Stimulated activated CD4-positive, alpha-beta T cell treated with anti-CD3 and anti-CD28 coated beads, Interleukin-4, amount 100 ng/mL, for 1 hour (primary cell): ENCODE measurements at places on chromosomes 6 and 20.

- no peak for DNase-seq
Measured at GRCh38 chr6:15504581-15505350, 158.1 kb downstream of the DTNBP1 start.

GRCh38 chr20:62056975-62057374 is 8.7 kb downstream of the TAF4 start:
- DNase-seq = no peak

GRCh38 chr6:142773859-142774648 is 170.9 kb downstream of the HIVEP2 start:
- no peak for DNase-seq

DNA sequence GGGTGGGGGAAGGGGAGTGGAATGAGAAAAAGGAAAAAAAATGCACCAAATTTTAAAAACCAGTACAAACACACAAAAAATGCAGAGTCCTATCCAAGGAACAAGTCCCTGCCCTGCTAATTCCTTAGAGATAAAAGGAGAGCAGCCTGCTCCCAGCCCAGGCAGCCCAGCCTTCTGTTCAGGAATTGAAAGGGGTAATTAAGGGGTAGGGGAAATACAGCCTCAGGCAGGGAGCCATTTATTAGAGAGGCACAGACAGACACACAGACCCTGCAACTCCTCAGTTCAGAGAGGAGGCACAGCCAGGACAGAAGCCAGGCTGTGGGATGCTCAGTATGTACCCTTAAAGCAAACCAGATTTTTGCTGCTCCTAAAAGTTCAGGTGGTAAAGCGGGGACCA is 137.2 kb downstream of the EYA2 start:
- no peak for DNase-seq

- DNase-seq = no peak
Measured at GRCh38 chr6:56671160-56671559, 28.5 kb upstream of the DST start.
